ENCODE measurements at places on chromosomes 1 and 21. TPM values are rescaled to one million over a fixed set of nuclear protein-coding genes. Genes with fewer than 3 reads are reported as not detected.

USH2A gene
- total RNA-seq: 0.02 TPM

VHLL gene
- not detected for total RNA-seq

SLC6A9 gene
- total RNA-seq: 12.9 TPM

CYP4A22 gene
- not detected for total RNA-seq

FCRL2 gene
- total RNA-seq: not detected

DNA sequence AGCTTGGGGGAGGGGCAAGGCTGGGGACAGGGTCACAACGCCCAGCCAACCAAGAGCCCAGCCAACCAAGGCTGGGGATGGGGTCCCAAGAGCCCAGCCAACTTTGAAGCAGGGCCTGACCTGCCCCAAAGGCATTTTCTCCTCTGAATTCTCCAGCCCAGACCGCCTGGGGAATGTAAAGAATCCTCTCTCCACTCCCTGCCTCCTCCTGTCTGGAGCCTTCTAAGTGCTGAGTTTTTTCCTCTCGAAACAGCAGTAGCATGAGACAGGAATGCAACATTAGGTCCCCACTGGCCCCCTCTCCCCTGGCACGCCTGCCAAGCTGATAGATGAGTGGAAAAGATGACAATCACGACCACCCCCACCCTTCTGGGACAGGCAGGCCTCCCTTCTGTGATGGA lies 17.0 kb downstream of the C1orf198 start:
- DNase-seq: no peak

- DNase-seq: no peak
Measured at GRCh38 chr1:25001125-25001915, 71.2 kb upstream of the RUNX3 start.

DNA sequence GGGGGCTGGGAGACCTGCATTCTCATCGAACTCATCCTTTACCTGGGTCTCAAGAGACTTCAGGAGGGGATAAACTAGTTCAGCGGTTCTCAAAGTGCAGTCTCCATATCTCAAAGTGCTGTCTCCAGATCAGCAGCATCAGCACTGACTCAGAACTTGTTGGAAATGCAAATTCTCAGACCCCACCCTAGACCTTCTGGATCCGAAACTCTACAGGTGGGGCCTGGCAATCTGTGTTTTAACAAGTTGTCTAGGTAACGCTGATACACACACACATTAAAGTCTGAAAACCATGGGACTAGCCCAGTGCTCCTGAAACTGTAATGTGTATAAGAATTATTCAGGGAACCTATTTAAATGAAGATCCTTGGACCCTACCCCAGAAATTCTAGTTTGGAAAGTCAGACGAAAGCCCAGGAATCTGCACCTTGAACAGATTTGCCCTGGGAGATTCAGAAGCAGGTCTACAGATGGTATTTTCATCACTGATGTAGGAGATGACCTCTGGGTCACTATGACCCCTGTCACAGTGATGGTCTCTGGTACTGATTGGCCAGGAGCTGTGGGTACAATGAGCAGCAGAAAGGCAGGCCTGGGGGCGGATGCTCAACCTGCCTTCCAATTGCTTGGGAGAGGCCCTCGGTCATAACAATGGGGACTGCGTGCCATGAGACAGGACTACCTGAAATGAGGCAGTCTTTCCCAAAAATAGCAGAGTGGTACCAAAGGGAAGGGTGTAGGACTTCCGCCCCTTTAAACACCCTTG lies 127.2 kb downstream of the FAM78B start:
- DNase-seq: no peak

- no peak for DNase-seq
Measured at GRCh38 chr1:4963251-4963650, 308.8 kb downstream of the AJAP1 start.

- DNase-seq: no peak
Measured at GRCh38 chr1:111470596-111470995, 3.2 kb upstream of the C1orf162 start.

GRCh38 chr21:45487891-45488600 lies 54.2 kb downstream of the SLC19A1 start:
- no peak for DNase-seq

- DNase-seq: no peak
Measured at GRCh38 chr1:217067642-217068041, 344.4 kb upstream of the ESRRG start.
